ENCODE measurements at places on chromosomes 2 and 18.

DNA sequence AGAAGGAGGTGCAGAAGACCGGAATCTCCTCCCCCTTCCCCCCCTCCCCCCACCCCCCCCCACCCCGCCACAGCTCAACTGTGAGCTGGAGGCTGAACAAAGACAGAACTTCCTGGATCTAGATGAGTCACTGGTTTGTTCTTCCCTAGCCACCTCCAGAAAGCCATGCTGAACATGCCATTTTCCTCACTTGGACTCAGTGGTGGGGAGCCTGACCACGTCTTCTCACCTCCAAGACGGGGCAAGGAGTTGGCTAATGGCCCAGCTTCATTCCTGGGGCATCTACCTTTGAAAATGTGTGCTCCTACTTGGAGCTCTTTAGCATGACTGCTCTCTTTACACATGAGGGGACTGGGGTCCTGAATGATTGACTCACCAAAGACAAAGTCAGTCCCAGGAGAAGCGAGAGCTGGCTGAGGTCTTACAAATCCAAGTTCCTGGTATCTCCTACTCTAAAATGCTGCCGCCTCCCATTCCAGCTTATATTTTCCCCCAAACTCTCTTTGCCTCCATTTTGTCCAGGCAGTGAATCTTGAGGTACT is 22.6 kb upstream of the FZD5 start:
- DNase-seq, result no peak

- no peak for DNase-seq
Measured at GRCh38 chr2:39743269-39743776, 35.7 kb downstream of the THUMPD2 start.

GRCh38 chr18:53417003-53417402 is 807.5 kb downstream of the MBD2 start:
- no peak for DNase-seq

DNA sequence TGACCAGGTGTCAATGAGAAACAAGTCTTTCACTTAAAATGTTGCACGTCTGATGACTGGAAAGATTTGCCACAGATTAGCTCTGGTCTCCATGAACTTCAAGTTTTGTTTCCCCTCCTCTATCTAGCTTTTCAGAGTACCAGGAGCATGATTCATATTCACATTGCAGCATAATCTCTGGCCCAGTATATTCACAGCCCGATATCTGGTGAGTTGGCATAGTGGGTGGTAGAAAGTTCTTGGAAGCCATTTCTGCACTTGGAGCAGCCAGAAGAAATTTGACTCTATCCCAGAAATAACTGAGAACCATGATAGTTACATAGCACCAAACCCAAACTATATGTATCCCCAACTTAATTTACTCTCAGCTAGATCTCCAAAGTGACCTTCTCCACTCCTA is 503.9 kb downstream of the PID1 start:
- peak; percentile 61 for DNase-seq

DNA sequence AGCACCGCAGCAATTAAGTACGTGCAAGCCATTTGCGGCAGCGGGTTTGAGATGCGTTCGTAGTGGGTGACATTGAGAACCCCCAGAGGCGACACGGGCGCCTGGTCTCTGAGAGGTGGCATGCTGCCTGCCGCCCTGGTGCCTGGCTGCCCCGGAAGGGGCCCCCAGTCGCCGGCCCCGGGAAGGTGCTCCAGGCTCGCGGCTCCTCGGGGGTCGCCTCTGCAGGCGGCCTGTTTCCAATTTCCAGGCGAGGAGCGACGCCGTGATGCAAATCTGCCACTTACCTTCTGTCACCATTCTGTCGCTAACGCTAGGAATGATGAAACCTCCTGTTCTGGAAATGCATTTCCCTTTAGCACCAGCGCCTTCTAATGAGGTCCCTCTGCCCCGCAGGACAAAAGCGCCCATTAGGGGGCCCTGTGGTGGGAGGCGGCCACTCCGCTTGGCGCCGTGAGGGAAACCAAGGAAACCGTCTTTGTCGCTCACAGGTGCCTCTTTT is 13.0 kb downstream of the KIF5C start:
- no peak for DNase-seq

- no peak for DNase-seq
Measured at GRCh38 chr2:79082987-79083386, 4.8 kb downstream of the REG1B start.

GRCh38 chr18:6757931-6758330 is 28.4 kb downstream of the ARHGAP28 start:
- DNase-seq, result no peak

DNA sequence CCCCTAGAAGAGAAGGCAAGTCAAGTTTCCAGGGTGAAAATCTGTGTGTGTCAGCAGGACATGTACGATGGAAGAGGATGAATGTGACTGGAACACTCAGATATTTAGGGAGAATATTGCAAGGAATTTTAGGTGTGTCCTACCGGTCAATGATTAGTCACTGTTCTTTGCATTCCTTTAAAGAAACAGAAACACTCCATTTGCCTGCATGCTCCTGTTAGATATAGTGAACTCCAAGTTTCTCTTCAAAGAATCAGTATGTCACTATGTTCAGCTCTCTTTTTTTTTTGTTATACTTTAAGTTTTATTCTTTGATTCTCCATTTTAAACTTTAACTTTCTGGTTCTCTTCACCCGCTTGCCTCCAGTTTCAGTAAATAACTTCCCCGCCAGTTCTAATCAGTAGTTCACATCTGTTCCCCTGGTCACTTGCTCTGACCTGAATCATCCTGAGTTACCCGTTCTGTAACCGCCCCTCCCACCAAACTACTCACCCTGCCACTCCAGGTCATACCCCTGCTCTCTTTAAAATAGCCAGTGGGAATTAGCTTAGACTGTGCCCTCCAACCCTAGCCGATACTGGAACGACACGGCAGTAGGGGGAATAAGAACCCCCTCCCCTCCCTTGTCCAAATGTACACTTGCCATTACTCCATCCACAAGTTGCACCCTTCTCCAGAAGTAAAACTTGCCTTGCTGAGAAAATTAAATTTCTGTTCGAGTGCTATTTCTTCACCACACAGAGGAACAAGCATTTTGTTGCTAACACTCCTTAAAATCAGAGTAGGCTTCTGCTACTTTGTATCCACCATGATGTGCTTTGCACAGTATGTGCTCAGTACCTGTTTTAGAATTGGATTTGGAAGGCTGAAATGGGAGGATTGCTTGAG is 268.4 kb downstream of the METTL4 start:
- DNase-seq, result no peak

- peak; percentile 62 for DNase-seq
Measured at GRCh38 chr2:198273660-198274059, 469.3 kb downstream of the PLCL1 start.

- no peak for DNase-seq
Measured at GRCh38 chr18:67735506-67735905, 219.0 kb upstream of the DSEL start.

DNA sequence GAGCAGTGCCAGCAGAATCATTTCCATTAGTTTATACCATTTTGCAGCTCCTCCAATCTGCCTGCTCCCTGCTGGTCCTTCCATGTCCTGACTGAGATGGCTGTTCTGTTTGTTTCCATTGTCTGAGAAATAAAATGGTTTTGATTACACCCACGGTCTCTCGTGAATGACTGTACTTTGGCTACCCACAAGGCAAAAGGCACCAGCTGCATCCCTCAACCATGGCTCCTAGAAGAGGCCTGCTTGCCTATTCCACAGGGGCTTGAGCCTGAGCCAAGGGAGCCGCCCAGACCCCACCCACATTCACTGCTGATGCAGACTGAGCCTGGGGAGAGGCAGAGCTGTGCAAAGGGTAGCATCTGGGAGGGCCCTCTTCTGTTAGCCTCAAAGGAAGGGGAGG is 31.2 kb downstream of the MARCHF4 start:
- DNase-seq, result no peak

DNA sequence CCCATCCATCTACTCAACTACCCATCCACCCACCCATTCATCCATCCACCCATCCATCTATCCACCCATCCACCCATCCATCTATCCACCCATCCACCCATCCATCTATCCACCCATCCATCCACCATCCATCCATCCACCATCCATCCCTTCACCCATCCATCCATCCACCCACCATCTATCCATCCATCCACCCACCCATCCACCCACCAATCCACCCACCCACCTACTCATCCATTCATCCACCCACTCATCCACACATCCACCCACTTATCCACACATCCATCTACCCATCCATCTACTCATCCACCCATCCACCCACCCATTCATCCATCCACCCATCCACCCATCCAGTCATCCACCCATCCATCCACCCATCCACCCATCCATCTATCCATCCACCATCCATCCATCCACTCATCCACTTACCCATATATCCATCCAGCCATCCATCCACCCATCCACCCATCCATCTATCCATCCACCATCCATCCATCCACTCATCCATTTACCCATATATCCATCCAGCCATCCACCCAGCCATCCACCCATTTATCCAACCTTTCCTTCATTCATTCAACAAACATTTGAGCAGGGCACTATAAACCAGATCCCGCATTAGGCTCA is 2.1 kb upstream of the NGEF start:
- DNase-seq, result no peak

GRCh38 chr2:121330921-121331320 is 45.9 kb upstream of the TFCP2L1 start:
- no peak for DNase-seq

GRCh38 chr2:23824777-23825212 is 102.1 kb downstream of the ATAD2B start:
- peak; percentile 37 for DNase-seq

GRCh38 chr2:237717366-237718276 is 81.0 kb upstream of the RBM44 start:
- no peak for DNase-seq

- DNase-seq, result peak; percentile 47
Measured at GRCh38 chr18:75478996-75479880, 51.7 kb upstream of the SMIM21 start.

GRCh38 chr18:45670281-45670962 is 53.6 kb upstream of the SLC14A1 start:
- DNase-seq, result peak; percentile 72
